Fibroblast of the aortic adventitia (primary cell): ENCODE measurements at places on chromosomes 11 and 22. TPM values are rescaled to one million over a fixed set of nuclear protein-coding genes. Genes with fewer than 3 reads are reported as not detected.

Gene TRPC6
- total RNA-seq, result 0.16 and 0.72 TPM in 2 replicates

Gene PAX6
- total RNA-seq, result 0.63 TPM in 1 of 2 replicates, not detected in the other

GRCh38 chr11:130691581-130691980 lies 224.7 kb downstream of the SNX19 start:
- DNase-seq, result no peak

DNA sequence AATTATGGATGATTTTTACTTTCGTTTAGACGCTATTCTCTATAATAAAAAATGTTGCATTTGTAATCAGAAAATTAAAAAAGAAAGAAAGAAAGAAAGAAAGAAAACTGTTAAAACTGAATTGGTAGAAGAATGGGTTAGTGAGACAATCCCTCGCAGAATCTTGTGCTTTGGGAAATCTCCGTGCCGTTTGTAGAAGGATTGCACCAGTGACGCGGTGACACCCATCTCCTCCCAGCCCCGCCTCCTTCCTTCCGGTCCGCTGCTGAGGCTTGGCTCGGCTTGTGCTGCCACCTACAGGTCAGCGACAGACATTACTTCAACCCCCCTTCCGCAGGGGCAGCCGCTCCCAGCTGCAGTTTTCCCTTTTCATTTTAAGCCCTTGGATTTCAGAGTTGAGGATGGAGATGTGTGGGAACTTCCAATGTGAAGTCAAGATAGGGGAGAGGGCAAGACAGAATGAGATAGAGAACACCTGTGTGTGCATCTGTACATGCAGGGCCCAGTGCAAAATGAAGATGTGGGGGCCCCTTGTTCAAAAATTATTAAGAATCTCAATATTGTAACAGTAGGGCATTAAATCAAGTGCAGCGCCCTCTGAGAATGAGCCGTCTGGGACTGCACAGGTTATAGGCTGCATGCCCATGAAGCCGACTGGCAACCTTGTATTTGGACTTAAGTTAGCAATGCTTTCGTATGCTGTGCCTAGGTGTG lies 41.1 kb downstream of the TST start:
- DNase-seq, result peak; percentile 88

GRCh38 chr22:26768952-26769351 lies 111.6 kb downstream of the MIAT start:
- DNase-seq, result no peak

DNA sequence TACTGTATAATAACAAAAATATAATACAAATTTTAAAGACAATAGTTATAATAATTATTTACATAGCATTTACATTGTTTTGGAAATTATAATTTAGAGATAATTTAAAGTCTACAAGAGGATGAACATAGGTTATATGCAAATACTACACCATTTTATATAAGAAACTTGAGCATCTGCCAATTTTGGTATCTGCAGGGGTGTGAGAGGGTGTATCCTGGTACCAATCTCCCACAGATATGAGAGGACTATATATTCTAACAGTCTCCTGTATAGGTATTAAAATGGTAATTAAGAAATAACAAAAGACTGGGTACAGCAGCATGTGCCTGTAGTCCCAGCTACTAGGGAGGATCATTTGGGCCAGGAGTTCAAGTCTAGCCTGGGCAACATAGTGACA lies 134.4 kb downstream of the APOL5 start:
- DNase-seq, result no peak
